Activated CD4-positive, alpha-beta T cell treated with anti-CD3 and anti-CD28 coated beads, Interleukin-2, amount 10 ng/mL, durations not matched to agents 7 days and 5 days (primary cell): ENCODE measurements at places on chromosomes 12 and 14.

DNA sequence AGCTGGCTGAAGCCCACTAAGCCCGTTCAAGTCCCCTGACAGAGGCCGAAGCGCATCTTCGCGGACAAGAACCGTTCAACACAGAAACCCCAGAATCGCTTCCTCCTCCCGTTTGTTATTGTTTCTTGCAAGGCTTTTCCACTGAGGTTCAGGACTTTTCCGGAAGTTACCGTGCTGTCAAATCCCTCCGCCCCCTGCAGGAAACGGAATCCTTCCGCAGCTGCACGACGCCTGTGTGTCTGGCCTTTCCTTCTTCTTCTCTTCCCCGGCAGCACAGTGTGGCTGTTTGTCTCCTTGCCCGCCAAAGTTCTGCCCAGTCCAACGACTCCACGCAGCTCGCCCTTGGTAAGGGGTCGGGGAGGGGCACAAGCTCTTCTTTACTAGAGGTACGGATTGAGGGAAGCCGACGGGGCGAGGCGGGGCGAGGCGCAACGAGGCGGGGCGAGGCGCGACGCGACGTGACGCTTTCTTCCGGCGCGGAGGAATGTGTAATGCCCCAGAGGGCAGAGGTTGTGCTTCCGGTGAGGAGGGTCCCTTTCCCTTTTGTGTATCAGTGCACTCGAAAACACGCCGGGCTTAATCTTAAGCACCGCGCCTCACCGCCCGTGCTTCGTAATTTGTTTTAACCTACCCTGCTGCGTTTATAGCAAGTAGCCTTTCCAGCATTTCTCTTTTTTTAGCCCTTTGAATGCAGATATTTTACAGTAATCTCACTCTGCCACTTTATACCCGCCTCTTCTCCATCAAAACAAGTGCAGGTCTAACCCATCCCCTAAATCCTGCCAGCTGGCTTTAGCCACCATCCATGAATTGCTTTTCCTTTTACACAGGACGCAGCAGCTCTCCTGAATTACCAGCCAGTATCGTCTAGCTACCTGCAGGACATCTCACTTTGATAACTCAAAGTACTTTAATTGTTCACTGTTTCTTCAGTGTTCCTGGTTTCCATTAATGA is at the start of gene KDM5A:
KDM5A (minus strand) TSS at position 179 of the 955 bp plus-strand sequence. CDS start 229 bp downstream, outside the sequence.
- DNase-seq, result peak; percentile 92

GRCh38 chr12:70264067-70264867 is 21.0 kb downstream of the CNOT2 start:
- DNase-seq, result no peak

- DNase-seq, result no peak
These were observed 2.5 kb downstream of the CD163 start for GRCh38 chr12:7501031-7501588.

- DNase-seq, result no peak
These were observed 778 bp downstream of the DNM1L start for GRCh38 chr12:32679920-32680237.

GRCh38 chr14:92507174-92507768 is 6.3 kb upstream of the RIN3 start:
- DNase-seq, result peak; percentile 44
